ENCODE measurements at places on chromosomes 13 and 19.

GRCh38 chr19:56942756-56943155 is 102.2 kb upstream of the PEG3 start:
- no peak for DNase-seq

GRCh38 chr19:4140237-4140711 is 13.2 kb upstream of the CREB3L3 start:
- peak; percentile 52 for DNase-seq

DNA sequence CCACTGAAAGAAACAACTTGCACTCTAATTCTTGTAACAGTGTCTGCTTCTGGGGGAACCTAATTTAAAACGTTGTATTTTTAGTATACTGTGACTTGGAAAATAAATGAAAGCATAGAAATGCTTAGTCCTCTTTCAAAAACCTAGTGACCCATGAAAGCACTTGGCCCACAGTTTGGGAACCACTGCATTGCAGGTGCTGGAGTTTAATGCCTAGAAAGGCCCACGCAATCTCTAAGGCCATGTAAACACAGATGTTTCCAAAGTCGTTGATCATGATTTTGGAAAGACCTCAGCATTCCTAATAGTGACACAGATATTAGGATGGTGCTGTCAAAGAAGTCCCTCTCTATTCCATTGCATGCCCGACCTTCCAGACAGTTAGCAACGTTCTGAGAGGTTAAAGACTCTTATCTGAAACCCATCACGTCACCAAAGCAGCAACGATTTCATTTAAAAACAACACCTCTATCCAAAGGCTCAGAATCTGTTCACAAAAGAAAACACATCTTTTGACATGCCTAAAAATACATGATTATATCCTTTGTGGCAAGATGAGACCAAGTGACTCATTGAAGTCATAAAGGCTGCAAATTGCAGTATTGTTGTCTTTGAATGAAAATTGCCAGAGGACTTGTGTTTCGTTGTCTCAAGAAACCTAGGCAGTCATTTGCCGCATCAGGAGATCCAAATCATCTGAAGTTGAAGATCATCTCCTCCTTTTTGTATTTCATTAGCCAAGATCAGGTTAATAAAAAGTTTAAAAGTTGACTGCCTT is 328.0 kb upstream of the ZNF507 start:
- no peak for DNase-seq

- DNase-seq: no peak
Measured at GRCh38 chr19:33660410-33661124, 38.8 kb downstream of the CHST8 start.

- no peak for DNase-seq
Measured at GRCh38 chr19:35524181-35524837, 3.8 kb downstream of the SBSN start.

DNA sequence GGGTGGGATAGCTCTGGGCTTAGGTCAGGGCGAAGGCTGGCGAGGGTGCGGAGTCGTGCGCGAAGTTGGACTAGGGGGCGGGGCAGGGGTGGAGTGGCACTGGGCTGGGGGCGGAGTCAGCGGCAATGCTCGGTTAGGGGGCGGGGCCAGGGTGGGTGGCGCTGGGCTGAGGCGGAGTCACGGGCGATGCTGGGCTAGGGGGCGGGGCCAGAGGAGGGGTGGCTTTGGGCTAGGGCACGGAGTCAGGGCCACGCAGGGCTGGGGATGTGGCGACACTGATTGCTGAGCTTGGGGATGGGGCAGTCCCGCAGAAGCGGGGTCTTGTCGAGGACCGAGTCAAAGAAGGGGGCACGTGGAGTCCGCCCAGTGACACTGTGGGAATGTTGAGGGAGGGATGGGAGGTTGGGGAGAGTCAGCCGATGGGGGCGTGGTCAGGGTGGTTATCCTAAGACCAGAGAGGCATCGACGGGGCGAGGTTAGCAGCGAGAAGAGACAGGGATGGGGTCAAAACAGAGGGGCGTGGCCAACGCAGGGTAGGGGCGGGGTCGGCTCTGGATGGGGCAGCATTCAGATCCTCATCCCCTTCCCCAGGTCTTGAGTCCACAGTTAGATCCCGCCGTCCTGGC is 8.7 kb downstream of the HOMER3 start:
- DNase-seq: peak; percentile 85

- no peak for DNase-seq
Measured at GRCh38 chr13:110960204-110960603, 45.3 kb upstream of the ANKRD10 start.

GRCh38 chr19:10508036-10508435 is 4.9 kb upstream of the KEAP1 start:
- DNase-seq: no peak

GRCh38 chr13:50457415-50458393 is 385.8 kb downstream of the DLEU7 start:
- no peak for DNase-seq

GRCh38 chr13:85366759-85367417 is 432.3 kb downstream of the SLITRK6 start:
- no peak for DNase-seq

- no peak for DNase-seq
Measured at GRCh38 chr13:104170980-104171555, 1104.9 kb upstream of the SLC10A2 start.

DNA sequence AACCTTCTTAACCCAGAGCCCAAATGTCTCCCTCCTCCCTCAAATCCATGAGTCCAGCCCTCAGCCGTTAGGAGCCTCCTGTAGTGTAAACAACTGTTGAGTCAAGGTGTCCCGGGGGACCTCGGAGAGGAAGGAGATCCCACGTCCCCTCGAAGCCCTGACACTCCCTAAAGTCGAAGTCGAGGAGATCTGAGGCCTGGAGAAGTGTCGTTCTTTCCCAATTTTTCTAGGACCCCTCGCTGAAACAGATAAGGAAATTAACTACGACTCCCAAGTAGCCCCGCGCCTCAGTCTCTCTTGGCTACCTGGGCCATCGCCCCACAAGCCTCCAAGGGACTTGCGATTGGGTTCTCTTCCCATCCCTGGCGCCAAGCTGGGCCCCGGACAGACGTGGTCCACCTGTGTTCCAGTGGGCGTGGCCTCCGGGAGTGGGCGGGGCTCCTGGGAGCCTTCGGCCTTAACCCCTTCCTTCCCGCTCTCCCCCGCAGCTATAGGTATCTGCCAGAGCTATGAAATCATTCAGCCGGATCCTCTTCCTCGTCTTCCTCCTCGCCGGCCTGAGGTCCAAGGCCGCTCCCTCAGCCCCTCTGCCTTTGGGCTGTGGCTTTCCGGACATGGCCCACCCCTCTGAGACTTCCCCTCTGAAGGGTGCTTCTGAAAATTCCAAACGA is 869 bp downstream of the GFY start:
- no peak for DNase-seq

- peak; percentile 28 for DNase-seq
Measured at GRCh38 chr13:27147530-27148170, 24.0 kb downstream of the USP12 start.

- DNase-seq: no peak
Measured at GRCh38 chr13:94249512-94249911, 230.0 kb downstream of the DCT start.

GRCh38 chr13:99972190-99972731 is 694 bp upstream of the ZIC5 start:
- DNase-seq: no peak

DNA sequence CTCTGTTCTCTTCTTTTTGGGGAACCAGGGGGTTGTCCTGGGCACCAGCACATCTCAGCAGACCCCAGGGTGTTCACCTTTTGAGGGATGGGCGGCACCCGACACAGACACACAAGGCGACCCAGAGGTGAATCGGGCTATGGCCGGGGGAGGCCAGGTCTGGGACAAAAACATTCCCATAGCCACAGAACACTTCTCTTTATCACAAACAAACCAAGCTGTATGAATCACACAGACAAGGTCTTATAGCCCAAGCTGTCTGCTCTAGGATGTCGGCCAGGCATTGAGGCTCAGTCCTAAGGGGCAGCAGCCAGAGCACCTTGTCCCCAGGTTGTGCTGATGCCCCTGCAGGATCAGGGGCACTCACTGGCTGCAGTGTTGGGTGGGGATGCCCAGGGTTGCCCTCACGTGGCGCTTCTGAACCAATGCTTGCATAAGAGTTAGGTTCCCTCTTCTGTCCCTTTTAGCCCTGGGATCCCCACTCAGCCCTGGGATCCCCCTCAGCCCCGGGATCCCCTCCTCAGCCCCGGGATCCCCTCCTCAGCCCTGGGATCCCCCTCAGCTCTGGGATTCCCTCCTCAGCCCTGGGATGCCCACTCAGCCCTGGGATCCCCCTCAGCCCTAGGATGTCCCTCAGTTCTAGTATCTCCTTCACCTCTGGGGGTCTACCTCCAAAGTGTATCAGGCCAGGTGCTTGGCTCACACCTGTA is 26.9 kb downstream of the MAU2 start:
- DNase-seq: no peak

DNA sequence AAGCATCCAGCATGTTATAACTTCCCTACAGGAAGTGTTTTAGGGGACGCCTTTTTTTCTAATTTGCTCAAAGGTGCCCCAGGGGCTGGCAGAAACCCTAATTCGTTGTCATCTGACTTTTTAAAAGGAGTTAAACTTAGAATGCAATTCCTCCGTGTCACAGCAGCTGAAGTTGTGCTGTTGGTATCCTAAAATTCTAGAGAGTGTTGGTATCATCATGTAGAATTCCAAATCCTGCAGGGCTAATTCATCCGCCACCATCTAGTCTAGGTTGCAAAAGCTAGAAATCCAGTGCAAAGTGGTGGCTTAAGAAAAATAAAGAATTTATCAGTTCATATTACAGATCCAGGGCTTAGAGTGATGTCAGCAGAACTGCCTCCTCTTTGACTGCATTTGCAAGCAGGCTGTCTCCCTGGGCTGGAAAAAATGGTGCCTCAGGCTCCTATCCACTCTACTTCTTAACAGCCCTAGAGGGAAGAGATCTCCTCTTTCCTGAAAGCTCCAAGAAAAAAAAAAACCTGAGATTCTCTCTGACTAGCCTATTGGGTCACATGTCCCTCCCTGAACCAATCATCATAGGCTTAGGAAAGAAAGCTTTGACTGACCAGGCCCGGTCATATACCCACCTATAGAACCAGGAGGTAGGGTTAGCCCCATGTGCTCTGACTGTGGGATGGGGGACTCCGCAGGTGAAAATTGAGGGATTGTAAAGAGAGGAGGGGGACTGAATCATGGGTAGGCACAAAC is 73.0 kb downstream of the MAP4K1 start:
- DNase-seq: no peak

DNA sequence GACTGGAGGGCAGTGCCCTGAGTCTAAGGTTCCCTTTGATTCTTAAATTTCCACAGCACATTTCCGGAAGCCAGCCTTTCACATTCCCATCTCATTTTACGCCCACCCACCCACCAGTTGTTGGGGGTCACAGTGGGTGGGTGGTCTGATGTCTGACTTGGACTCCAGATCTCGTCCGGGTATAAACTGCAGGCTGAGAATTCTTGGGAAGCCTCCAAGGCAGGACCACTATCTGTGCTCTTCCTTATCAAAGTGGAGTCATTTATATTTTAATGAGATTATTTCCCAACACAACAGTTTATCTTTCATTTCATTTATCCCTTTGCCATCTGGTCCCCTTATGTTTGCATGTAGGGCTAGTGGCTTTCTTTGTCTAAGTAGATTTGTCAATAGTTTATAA is 3.6 kb upstream of the FAM124A start:
- DNase-seq: no peak

DNA sequence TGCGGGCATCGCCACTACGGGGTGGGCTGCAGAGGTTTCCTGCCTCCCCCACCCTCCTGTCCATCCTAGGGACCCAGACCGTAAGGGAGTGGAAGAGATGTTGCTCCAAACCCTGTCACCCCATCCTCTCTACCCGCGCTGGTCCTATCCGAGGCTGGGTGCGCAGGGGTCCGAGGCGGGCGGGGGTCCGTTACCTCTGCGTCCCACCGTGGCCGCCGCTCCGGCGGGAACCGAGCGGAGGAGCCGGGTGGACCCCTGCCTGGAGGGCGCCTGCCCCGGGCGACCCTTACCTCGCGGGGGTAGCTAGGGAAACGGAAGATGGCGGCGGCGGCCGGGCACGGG is at the start of gene DGKH:
TSS of gene DGKH (plus strand) at position 307 of the 342 bp plus-strand sequence. CDS start 126 bp downstream, outside the sequence.
- DNase-seq: no peak

GRCh38 chr13:63944911-63945310 is 2529.3 kb upstream of the PCDH20 start:
- DNase-seq: no peak

GRCh38 chr19:373391-374182 is 29.0 kb upstream of the MIER2 start:
- no peak for DNase-seq

GRCh38 chr19:51458899-51459505 is 748 bp upstream of the SIGLEC8 start:
- no peak for DNase-seq

DNA sequence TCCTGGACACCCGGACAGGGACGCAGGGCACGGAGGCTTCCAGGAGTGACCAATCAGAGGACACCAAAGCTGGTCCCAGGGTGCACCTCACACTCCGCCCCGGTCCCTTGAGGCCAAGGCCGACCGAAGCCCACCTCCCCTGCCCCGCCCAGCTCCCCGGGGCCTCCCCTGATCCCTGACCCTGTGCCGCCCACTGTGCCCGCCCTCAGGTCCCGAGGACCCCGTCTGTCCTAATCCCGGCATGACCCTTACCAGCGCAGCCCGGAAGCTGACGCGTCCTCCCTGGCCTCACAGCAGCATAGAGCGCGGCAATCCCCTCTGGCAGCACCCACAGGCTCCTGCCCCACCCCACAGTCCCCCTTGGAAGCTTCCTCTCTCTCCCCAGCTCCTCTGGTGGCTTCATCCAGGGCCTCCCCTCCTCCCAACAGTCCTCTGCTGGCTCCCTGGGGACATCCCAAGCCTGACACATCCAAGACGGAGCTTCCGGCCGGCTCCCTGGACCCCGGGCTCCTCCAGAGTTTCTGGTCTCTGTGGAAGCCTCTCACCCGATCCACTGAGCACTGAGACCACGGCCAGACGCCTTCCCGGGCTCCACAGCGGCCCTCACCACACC is 7.4 kb upstream of the CDC34 start:
- DNase-seq: no peak

DNA sequence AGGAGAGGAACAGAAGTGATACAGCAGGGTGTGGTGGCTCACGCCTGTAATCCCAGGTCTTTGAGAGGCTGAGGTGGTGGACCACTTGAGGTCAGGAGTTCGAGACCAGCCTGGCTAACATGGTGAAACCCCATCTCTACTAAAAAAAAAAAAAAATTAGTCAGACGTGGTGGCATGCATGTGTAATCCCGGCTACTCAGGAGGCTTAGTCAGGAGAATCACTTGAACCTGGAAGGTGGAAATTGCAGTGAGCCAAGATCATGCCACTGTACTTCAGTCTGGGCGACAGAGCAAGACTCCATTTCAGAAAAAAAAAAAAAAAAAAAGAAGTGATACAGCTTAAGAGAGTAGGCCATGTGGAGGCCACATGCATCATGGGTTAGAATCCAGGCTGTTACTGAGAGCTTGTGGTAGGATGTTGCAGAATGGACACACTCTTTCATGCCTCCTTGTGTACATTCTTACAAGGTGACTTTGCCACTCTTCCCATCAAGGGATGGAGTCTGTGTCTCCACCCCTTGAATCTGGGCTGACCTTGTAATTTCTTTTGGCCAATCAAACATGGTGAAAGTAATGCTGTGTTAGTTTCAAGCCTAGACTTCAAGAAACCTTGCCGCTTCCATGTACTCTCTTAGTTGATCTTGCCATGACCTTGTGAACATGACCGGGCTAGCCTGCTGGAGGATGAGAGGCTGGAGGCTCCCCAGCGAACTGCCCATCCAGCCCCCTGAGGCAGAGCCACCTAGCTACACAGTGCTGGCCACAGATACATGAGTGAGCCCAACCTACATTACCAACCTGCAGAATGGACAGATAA is 12.3 kb downstream of the FAM187B start:
- no peak for DNase-seq

Data from CD4-positive, alpha-beta T cell treated with Interleukin-12 subunit alpha and Interleukin-12 subunit beta, for 1 hour (primary cell).